Activated T-helper 2 cell treated with anti-CD3 and anti-CD28 coated beads, Interferon-gamma antibody, Interleukin-2, Interleukin-4, amounts not matched to agents 10 μg/mL and 5 μg/mL and 100 μg/mL, durations not matched to agents 14 hours and 24 hours and 36 hours (primary cell): ENCODE measurements at places on chromosomes 13 and 19. TPM values are rescaled to one million over a fixed set of nuclear protein-coding genes. Genes with fewer than 3 reads are reported as not detected.

The FCHO1 gene
- total RNA-seq = 74.7 and 75.6 TPM in 2 replicates

The ZNF607 gene
- total RNA-seq = 2.7 and 3.0 TPM in 2 replicates

The EBPL gene
- 42.7 and 47.5 TPM in 2 replicates for total RNA-seq

The KLF1 gene
- total RNA-seq = 0.62 and 0.97 TPM in 2 replicates

The PRR22 gene
- 5.7 and 6.1 TPM in 2 replicates for total RNA-seq

The LYPD3 gene
- total RNA-seq = 2.5 and 3.0 TPM in 2 replicates

The PCSK4 gene
- 2.1 and 2.6 TPM in 2 replicates for total RNA-seq
